ENCODE measurements at places on chromosomes 2 and 18. TPM values are rescaled to one million over a fixed set of nuclear protein-coding genes. Genes with fewer than 3 reads are reported as not detected.

Gene CABYR
- total RNA-seq: 1.6 TPM

Gene ATP6V1B1
- total RNA-seq: not detected

Gene SERPINB4
- not detected for total RNA-seq

Gene OTX1
- total RNA-seq: not detected

Gene NEB
- total RNA-seq: 6.2 TPM

Gene TMEM198
- total RNA-seq: 1.5 TPM

Gene LIMS3
- total RNA-seq: 0.87 TPM

Gene ONECUT2
- total RNA-seq: not detected

Gene SPAST
- total RNA-seq: 28.5 TPM

Gene C2orf76
- total RNA-seq: 7.2 TPM

Gene LYG1
- 1.6 TPM for total RNA-seq

All from spleen (tissue), 13 donors.